Activated CD4-positive, alpha-beta T cell treated with anti-CD3 and anti-CD28 coated beads, Interleukin-2, Interleukin-4, amounts not matched to agents 100 ng/mL and 50 ng/mL, durations not matched to agents 16 hours and 8 hours (primary cell): ENCODE measurements at places on chromosomes 3 and 15.

DNA sequence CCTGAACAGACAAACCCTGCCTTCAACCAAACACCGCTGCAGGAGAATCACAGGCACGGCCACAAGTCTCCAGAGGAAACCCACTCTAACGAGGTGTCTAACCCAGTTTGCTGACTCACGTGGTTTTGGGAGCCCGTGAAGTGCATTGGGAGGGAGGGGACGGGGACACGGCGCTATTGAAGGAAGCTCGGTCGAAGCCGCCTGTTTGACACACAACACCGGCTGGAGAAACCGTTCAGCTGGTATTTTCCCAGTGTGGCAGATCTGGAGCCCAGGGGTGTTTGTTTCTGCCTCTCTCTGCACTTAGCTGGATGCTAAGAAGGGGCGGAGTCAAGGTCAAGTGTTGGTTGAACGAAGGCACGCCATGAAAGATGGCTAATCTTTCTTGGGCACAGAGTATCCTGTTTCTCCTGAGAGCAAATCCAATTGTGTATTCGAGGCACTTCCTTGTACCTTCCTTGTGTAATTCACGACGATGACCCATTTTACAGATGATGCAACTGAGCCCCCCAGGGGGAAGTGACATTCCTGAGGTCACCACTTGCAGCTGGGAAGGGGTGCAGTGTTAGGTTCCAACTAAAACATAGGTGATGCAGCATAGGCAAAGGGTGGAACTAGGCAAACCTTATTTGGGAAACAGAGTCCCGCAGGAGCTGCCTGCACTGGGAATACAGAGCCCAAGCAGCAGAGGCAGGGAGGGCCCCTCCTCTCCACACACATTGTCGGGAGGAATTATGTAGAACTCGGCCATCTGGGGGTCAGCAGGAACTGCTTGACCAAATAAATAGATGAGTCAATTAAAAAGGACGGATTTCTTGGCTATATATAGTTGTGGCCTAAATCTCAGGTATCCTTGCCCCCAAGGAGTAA lies 22.5 kb downstream of the SLC6A6 start:
- DNase-seq = peak; percentile 43

GRCh38 chr3:12352253-12352652 lies 63.4 kb downstream of the PPARG start:
- DNase-seq = no peak

GRCh38 chr3:16380421-16380820 lies 115.4 kb downstream of the OXNAD1 start:
- no peak for DNase-seq

DNA sequence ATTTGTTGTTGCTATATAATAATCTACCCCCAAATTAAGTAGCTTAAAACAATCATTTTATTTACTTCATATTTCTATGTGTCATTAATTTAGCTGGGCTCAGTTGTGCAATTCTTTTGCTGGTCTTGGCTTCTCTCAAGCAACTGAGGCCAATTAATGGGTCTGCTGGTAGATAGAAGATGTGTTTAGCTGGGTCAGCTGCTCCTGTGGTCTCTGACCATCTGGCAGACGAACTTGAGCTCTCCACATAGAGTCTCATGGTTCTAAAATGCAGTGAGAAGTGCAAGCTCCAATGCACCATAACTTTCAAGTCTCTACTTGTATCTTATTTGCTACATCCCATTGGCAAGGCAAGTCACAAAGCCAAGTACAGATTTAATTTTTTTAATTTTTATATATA lies 515.6 kb downstream of the ZIC1 start:
- no peak for DNase-seq

DNA sequence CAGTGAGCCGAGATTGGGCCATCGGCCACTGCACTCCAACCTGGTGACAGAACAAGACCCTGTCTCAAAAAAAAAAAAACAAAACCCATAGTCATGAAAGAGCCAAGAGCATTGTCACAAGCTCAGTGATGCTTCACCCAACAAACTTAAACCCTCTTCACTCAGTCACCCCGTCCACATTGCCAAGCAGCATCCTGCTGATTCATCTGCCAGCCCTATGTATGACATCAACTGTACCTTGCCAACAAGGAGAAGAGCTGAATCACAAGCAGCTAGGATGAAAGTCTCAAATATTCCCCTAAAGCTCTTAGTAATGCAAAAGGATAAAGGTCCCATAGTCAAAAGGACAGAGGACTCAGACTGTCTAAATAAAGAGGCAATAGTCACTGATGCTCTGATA lies 90.0 kb downstream of the ANO10 start:
- DNase-seq = peak; percentile 42

GRCh38 chr15:96849271-96849900 lies 518.9 kb downstream of the NR2F2 start:
- DNase-seq = no peak

DNA sequence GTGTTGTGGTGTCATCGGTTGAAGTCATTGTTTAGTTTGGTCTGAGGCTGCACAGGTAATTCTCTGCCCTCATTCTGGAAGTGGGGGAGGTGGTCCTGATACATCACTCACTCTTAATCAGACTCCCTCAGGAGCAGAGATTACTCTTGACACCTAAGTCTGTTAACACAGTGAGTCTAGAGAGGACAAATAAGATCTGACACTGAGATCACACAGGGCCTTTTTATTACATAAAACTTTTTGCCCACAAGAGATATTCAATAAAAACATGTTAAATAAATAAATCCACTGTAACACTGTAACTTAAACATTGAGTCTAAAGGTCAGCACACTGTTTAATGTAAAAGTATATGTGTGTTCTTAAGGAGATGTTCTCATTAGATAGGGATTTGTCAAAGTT lies 57.1 kb upstream of the MBNL1 start:
- DNase-seq = no peak

DNA sequence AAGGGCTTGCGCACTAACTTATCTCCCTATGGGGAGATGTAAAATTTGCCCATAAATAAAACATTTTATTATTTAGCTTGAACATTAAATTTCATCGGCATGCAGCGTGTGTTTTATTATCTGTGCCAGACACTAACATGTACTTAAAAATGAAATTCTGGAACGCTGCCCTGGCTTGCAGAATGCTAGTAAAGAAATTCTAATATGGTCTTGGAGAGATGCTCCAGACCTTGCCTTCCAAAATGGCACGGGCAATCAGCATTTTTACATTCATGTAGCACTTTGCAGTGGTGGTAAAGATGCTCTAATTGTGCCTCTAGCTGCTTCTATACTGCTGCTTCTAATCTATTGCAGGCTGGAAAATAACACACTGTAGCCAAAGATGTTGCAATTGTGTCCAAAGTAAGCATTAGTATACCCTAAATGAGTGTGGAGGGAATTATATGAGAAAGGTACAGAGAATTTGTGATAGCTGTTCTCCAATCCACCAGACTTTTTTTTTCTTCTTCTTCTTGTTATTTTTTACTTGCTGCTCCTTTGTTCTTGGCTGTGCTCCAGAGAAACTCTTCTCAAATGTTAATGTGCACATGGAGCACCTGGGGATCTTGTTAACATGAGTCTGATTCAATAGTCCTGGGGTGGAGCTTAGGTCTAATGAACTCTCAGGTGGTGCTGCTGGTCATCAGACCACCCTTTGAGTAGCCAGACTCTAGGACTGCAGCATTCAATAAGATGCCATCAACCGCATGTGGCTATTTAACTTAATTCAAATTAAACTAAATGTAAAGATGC lies 47.3 kb downstream of the CRABP1 start:
- no peak for DNase-seq

DNA sequence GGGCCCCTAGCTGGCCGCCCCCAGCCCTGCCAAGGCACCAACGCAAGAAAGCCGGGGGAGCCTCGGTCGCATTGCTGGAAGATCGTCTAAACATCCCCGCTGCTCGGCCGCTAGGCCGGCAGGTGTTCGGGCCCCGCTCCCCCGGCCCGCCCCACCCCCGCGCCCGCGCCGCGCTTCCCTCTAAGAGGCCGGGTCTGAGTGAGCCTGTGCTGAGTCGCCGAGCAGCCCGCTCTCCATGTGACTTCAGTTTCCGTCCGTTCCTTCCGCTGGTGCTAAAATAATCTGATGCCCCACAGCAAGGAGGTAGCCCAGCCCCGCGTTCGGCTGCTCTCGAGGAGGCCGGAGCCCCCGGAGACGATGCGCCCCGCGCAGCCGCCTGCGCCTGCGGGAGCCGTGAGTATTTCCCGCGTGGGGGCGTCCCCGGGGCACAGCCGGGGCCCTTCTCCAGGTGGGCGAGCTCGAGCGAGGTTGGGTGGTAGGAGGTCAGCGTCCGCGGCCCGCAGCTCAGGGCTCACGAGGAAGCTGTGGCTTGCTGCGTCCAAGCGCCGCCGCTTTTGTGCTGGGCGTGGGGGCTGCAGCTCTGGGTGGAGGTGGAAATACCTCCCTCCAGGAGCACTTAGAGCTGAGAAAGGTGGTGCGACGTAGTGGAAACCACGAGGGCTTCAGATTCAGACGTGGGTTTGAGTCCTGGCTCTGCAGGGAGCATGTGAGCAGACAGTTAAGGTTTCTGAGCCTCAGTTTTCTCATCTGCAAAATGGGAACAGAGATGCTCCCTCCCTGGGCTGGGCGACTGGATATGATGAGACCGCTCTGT lies at the start of gene NRROS:
TSS of gene NRROS (plus strand) at position 212 of the 814 bp plus-strand sequence. CDS start 14,846 bp downstream, outside the sequence.
- DNase-seq = peak; percentile 82

GRCh38 chr3:25461946-25462345 lies 33.9 kb downstream of the RARB start:
- DNase-seq = no peak

- no peak for DNase-seq
These were observed 1.2 kb downstream of the OSBPL11 start for GRCh38 chr3:125594125-125594524.

- no peak for DNase-seq
These were observed 412.7 kb downstream of the OCA2 start for GRCh38 chr15:27686369-27686768.

DNA sequence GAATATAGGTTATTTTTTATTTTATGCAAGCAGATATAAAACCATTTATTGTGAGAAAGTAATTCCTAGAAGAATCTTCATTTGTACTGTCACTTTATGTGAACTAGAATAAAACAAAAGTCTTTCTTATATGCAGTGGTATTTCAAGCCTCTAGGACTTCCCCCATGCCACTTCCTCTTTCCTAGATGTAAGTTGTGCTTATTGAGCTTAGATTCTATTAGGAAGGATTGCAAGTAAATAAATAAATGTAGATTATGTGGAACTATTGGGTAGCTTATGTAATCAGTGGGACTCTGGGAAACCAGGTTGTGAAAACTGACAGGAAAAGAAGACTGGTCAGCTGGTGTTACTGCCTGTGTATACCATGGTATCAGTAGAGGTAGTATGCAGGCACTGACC lies 169.7 kb downstream of the RSRC1 start:
- no peak for DNase-seq
